Natural killer cell (primary cell): ENCODE measurements at places on chromosomes 7 and 10.
A peak's percentile ranks its signal among the peaks of the same experiment; 100 is the strongest.

DNA sequence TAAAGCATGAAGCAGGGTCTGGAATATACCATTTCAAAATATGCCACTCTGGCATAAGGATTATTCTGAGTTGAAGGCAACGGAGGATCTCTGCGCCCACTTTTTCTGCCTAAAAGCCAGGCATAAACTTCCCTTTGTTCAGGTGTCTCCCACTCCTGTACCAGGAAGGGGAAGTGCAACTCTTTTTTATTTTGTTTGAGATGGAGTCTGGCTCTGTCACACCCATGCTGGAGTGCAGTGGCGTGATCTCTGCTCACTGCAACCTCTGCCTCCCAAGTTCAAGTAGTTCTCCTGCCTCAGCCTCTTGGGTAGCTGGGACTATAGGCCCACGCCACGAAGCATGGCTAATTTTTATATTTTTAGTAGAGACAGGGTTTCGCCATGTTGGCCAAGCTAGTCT lies 18.2 kb downstream of the SVIL start:
- no peak for DNase-seq

DNA sequence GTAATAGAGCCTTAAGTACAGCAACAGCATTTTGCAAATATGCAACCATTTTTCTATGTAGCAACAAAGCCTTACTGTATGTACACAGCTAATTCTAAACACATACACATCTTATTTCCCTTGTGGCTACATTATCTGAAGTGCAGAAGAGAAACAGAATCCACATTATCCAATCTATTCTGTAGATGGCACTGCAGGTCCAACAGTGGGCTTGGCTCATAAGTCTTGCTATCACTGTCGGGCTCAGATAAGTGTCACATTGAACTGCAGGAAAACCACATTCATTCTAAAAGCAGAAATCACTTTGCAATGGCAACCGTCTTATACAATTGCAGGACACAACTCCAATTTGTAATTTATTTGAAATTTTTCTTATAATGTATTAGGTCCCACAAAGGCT lies 109.8 kb upstream of the NOBOX start:
- DNase-seq, result peak; percentile 12

DNA sequence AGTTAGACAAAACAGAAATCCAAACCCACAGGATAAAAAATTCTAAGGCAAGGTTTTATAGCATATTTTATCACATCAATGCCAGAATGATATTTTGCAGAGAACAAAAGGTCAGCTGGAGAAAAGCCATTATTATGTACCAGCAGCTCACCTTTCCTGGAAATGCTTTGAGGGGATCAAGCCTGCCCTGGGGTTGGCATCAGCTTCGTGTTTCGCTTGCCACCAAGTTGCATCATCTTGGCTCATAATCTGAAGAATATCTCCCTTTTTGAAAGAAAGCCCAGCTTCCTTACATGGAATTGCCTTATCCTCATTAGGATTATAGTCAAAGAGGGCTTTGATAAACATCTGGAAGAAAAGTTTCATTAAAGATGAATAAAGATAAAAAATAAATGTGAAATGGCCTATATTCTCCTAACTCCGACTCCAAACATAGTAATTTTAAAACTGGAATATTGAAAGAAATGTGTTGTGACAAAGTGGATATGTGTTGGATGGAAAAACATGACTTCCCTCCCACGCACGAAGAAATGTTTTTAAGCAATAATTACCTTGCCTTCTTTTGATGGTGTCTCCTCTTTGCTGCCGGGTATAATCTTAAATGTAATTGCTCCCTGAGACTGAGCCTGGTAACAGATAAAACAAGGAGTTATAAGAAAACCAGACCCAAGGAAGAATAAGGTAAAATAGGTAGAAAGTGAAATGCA lies 121.3 kb upstream of the ODAD2 start:
- DNase-seq, result no peak

- DNase-seq, result no peak
These were observed 12.8 kb upstream of the DRGX start for GRCh38 chr10:49408519-49409306.

- no peak for DNase-seq
These were observed 86.4 kb downstream of the SNX10 start for GRCh38 chr7:26378016-26378415.

- no peak for DNase-seq
These were observed 17.9 kb upstream of the KAT6B start for GRCh38 chr10:74808501-74808900.

GRCh38 chr7:3238525-3239210 lies 62.4 kb upstream of the SDK1 start:
- no peak for DNase-seq

GRCh38 chr7:29143751-29144150 lies 2.6 kb downstream of the CPVL start:
- no peak for DNase-seq

- peak; percentile 26 for DNase-seq
These were observed 72.7 kb upstream of the PRKG1 start for GRCh38 chr10:51001587-51001986.
